ENCODE measurements at places on chromosomes 2 and 18.

DNA sequence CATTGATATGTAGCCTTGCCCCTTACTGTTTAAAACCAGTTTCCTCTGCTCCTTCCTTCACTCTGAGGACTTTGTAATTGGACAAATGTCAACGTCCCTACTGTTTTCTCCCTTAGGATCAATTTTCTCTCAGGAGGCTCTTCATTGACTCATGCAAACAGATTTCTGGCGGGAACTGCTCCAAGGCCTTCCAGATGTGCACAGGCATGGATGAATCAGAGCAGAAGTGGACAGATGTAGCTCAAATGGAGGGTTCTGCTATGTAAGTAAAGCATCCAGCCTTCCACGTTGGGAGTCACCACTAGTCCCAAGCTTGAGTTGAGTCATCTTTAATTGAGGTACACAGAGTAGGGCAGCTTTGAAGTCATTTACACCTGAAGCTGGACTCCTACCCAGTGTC is 34.1 kb upstream of the ZDBF2 start:
- no peak overlapping the region for H3K27ac ChIP-seq
- H3K4me1 ChIP-seq: no peaks in the 10 kb centered on the region
- H3K4me3 ChIP-seq: no peak overlapping the region
- no peak for DNase-seq
- H3K27me3 ChIP-seq: no peaks in the 10 kb centered on the region

DNA sequence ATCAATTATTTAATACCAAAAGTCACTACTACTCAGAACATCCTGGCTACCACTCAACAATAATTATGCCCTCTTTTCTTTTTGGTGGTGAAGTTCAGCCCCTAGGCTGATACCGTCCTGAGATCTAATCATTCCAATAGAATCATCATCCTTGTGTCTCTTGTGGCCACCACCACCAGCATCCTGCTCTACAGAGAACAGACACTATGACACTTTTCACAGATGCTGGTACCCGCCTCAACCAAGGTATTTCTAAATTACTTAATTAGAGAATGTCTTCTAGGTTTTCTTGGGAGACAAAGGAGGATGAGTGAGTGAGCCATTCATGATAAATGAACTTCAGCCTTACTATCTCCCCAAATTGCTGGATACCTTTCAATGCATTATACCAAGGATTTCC is 60.0 kb downstream of the TDRD15 start:
- no peak overlapping the region for H3K4me3 ChIP-seq
- H3K27ac ChIP-seq: no peak overlapping the region
- no peaks in the 10 kb centered on the region for H3K4me1 ChIP-seq
- no peak for DNase-seq

DNA sequence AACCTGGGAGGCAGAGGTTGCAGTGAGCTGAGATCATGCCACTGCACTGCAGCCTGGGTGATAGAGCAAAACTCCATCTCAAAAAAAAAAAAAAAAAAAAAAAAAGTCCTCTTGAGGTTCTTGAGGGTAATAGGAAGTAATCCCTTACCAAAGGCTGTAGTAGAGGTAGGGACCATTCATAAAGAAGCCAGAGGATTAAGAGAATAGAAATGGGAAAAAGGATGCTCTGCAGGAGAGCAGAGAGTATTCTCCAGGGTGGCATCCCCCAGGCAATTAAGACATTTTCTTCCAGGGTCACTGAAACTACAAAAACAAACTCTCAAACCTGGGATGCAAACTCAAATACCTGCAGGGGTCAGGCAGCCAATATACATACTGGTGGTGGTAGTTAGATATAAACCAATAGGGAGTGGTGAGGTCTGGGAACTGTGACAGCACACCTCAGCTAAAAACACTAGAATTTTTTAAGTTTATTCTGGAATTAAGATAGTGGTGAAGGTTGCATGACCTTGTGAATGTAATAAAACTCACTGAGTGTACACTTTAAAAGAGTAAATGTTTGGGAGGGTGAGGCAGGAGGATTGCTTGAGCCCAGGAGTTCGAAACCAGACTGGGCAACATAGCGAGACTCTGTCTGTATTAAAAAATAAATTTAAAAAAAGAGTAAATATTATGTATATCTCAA is 24.7 kb downstream of the RAPH1 start:
- H3K4me3 ChIP-seq: no peak overlapping the region
- DNase-seq: no peak
- no peaks in the 10 kb centered on the region for H3K36me3 ChIP-seq
- H3K4me1 ChIP-seq: no peaks in the 10 kb centered on the region
- no peaks in the 10 kb centered on the region for H3K27me3 ChIP-seq
- no peak overlapping the region for H3K27ac ChIP-seq

DNA sequence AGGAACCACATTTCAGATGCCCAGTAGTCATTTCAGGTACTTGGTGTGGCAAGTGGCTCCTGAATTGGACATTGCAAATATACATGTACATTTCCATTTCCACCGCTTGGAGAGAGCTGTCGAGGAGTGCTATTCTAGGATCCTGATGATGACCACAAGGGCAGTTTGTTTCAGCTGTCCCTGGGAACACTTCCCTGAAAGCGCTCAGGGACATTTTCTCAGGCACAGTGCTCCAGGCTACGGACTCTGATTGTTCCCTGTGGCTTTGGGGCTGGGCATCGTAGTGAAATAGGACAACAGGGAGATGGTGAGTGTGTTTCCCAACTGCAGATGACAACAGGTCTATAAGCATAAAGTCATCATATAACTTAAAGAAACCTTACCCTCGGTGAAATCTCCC is 3.1 kb downstream of the DBI start:
- H3K4me1 ChIP-seq: peaks cover 21% of the 10 kb centered on the region
- no peak overlapping the region for H3K27ac ChIP-seq
- DNase-seq: no peak
- peaks cover 22% of the 10 kb centered on the region for H3K36me3 ChIP-seq

DNA sequence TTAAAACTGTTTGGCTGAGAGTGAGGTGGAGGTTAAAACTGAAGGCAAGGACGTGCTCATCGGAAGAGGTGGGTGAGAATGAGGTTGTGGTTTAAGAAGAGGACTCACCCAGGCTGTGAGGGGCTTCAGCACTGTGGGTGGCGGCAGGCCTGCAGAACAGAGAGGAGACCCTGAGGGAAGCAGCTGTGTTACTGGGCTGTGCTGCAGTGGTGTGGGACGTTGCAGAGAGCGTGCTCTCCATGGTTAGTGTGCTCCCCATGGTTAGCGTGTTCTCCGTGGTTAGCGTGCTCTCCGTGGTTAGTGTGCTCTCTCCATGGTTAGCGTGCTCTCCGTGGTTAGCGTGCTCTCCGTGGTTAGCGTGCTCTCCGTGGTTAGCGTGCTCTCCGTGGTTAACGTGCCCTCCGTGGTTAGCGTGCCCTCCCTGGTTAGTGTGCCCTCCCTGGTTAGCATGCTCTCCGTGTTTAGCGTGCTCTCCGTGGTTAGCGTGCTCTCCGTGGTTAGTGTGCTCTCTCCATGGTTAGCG is 68.5 kb upstream of the NFATC1 start:
- H3K36me3 ChIP-seq: no peaks in the 10 kb centered on the region
- no peak overlapping the region for H3K4me3 ChIP-seq
- no peak overlapping the region for H3K27ac ChIP-seq
- DNase-seq: no peak

DNA sequence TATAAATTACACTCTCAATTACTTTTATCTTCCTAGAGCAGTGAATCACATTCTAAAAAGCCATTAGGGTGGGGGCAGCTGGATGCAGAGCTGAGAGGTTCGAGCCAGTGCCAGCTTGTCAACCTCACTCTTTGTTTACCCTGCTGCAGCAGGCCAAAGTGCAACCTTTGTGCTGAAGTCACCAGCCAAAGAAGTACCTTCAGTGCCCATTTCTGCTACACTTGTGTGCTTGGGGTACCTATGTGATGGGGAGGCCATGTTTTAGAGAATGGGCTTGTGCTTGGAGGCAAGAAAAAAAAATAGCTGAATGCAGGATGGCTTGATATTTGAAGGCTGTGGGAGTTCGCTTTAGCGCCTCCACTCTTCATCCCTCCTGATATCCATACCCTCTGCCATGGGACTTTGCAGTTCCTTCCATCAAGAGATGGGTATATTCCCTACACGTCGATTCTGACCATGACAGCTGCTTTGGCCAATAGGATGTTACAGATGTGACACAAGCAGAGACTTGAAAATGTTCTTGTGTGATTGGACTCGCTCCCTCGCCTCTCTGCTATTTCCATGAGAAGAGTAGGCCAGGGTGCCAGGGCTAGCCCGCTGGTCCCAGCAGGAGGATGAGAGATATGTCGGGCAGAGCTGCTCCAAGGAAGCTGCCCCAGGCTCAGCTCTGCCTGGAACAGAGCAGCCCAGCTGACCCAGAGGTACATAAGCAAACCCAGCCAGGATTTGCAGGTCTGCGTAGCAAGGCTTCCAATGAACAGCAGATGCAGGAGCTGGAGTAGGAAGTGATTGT is 12.7 kb upstream of the FZD5 start:
- H3K27me3 ChIP-seq: no peaks in the 10 kb centered on the region
- H3K27ac ChIP-seq: no peak overlapping the region
- DNase-seq: no peak
- no peak overlapping the region for H3K4me3 ChIP-seq
- H3K4me1 ChIP-seq: no peaks in the 10 kb centered on the region

GRCh38 chr2:46557788-46558187 is 78.4 kb downstream of the TMEM247 start:
- no peak overlapping the region for H3K4me3 ChIP-seq
- H3K36me3 ChIP-seq: no peaks in the 10 kb centered on the region
- no peak overlapping the region for H3K27ac ChIP-seq
- H3K27me3 ChIP-seq: no peaks in the 10 kb centered on the region
- no peak for DNase-seq
- H3K4me1 ChIP-seq: no peaks in the 10 kb centered on the region

GRCh38 chr18:13982126-13982525 is 66.8 kb upstream of the MC2R start:
- H3K27ac ChIP-seq: no peak overlapping the region
- H3K36me3 ChIP-seq: no peaks in the 10 kb centered on the region
- H3K4me1 ChIP-seq: no peaks in the 10 kb centered on the region
- H3K27me3 ChIP-seq: no peaks in the 10 kb centered on the region
